ENCODE measurements at places on chromosomes 11 and 22.

DNA sequence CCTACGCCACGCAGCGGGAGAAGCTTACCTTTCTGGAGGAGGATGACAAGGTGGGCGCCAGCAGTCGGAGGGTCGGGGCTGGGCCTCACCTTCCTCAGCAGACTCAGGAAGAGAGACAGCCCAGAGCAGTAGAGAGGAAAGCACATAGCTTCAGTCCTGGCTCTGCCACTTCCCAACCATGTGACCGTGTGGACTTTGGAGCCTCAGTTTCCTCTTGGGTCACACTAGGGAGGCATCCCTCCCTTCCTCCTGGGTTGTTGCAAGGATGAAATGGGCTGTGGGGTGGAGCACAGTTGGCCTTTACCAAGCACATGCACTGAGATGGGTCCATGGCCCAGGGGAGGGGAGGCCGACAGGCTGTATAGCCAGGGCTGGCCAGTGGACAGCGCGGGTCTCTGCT is 12.9 kb downstream of the DPP3 start:
- no peak for DNase-seq

- no peak for DNase-seq
These were observed 2.3 kb downstream of the CCDC86 start for GRCh38 chr11:60844045-60844869.

DNA sequence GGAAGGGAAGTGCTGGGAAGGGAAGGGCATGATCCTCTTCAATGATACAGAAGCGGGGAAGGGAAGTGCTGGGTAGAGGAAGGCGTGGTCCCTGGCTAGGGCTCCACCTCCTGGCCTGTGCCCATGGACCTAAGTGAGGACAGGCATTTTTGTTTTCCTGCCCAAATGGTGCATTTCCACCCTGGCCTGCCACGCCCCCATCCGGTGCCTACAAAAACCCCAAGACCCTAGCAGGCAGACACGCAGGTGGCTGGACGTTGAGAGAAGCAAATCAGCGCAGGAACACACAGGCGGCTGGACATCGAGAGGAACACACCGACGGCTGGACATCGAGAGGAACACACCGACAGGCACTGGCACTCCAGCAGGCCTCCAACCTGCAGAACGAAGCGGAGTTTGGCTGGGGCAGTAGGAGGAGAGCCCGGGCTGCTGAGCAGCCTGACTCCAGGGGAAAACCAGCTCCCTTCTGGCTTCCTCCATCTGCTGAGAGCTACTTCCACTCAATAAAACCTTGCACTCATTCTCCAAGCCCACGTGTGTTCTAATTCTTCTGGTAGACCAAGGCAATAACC is 628.3 kb downstream of the BUD13 start:
- DNase-seq, result no peak

GRCh38 chr11:105903113-105903512 is 118.9 kb downstream of the MSANTD4 start:
- no peak for DNase-seq

DNA sequence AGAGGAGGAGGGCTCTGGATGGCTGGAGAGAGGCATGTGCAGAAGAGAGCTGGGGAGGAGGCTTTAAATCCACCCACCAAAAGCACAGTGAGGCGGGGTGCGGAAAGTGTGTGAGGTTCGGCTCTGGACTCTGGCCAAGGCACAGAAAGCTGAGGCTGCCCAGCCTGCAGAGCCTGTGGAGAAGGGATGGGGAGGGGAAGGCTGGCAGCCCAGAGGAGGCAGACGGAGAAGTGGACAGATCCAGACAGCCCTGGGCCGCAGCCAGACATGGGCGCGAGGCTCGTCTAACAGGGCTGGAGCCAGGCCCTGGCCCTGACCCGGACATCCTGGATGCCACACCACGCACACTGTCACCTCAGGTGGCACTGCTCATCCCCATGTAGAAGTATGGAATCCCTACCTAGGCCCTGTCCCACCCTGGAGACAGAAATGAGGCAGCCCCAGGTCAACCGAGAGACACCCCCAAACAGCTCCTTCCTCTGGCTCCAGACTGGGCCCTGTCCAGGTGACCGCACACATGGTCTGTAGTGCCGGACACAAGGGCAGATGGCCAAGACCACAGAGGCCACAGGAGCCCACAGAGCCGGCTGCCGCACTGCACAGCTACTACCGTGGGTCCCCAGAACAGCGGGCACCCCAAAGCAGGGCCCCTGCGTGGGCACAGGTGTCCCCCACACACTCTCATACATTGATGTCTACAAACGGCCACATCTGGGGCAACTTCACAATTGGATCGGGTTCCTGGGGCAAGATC is 16.6 kb upstream of the MOB2 start:
- DNase-seq, result no peak

DNA sequence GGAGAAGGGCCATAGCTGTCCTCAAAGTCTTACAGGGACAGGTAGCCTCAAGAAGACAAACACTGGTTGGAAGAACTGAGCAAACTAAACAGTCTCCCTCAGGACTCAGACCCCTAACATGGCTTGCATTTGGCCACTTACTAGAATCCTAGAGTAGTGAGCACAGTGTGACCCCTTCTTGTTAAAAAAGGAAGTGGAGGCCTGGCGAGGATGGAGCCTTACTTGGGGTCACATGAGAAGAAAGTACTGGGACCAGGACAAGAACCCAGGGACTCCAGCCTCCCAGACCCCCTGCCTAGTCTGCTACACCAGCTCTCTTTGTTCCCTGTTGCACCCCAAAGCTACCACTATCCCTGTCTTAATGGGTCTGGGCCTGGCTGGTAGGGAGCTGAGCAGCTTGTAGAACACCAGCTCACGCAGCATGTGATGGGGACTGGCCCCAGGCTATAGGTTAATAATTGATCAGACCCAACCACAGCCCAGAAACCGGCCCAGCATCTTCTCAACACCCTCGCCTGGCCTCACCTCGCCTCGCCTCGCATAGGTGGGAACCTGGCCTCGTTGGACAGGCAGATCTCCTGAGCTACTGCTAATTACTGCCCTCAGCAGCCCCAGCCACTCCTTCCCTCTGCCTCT is 17.6 kb downstream of the DGAT2 start:
- DNase-seq, result no peak

DNA sequence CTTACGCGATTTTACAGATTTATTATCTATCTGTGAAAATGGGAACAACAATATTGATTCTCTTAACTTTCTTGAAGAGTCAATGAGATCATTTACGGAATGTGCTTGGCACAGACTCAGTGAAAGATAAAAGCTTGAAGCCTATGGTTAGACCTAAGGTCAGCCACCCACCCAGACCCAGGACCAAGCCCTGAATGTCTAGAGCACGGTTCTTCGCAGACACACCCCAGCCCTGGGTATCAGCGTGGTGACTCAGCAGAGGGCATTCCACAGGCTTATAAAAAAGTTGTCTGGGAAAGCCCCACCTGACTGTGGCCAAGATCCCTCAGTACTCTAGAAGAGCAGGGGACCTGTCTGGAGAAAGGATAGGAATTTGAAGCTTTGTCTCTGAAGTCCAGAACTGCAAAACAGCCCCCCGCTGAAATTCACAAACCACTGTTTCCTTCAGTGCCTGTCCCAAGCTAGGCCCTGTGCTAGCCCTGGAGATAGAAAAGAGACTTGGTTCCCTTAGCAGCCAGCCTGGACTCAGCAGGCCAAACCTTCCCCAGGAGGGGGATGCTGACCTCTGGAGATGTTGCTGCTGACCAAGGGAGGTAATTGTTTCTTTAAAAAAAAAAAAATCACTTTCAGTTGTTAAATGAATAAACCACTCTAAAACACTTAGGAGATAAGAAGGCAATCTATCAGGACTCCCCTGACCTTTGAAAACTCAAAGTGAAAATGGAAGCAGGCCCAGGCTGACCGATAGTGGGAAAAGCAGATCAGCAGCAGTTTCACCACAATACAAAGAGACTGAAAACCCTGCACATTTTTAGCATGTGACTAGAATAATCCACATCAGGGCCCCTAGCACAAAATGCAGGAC is 114.0 kb downstream of the ABTB2 start:
- no peak for DNase-seq

- no peak for DNase-seq
These were observed 797 bp upstream of the B3GAT3 start for GRCh38 chr11:62622476-62623089.

GRCh38 chr11:44899959-44900358 is 50.7 kb downstream of the TP53I11 start:
- no peak for DNase-seq

DNA sequence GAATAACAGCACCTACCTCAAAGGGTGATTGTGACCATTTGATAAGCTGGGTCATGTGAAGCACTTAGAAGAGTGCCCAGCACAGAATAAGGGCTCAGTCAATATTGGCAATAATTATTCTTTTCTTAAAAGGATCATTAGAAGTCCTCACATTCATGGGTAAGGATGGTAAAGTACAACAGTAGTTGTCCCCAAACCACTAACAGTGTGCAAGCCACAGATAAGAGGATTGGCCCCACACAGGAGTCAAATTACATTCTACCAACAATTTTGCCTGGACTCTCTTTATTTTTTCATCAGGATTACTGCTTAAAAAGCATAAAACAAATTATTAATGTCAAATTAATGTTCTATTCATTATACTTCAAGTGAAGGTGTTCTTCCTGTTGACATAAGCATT is 271.5 kb upstream of the PDGFD start:
- no peak for DNase-seq

- DNase-seq, result no peak
These were observed 326.1 kb upstream of the ANO5 start for GRCh38 chr11:21866781-21867180.

DNA sequence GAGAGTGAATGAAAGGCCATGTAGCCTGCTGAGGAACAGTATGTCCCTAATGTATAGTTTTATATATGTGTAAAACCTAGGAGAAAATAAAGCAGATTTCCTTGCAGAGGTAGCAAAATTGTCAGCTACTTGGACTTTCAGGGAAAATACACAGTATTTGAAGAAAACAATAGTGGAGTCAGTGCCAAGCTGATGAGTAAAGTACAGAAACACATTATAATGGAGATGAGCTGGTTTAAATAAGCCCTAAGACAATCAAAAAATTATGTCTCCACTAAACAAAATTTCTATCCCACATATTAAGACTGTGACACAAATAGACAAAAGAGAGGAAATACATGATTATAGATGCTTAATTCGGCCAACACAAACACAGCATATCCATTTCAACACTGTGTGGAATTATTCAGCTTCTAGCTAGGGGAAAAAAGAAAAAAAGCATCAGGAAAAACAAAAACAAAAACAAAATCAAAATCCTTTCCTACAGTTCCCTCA is 75.9 kb downstream of the MAML2 start:
- DNase-seq, result no peak

- no peak for DNase-seq
These were observed 13.4 kb downstream of the ZP1 start for GRCh38 chr11:60880643-60881282.

- no peak for DNase-seq
These were observed 48.2 kb upstream of the CHST1 start for GRCh38 chr11:45713573-45713972.

DNA sequence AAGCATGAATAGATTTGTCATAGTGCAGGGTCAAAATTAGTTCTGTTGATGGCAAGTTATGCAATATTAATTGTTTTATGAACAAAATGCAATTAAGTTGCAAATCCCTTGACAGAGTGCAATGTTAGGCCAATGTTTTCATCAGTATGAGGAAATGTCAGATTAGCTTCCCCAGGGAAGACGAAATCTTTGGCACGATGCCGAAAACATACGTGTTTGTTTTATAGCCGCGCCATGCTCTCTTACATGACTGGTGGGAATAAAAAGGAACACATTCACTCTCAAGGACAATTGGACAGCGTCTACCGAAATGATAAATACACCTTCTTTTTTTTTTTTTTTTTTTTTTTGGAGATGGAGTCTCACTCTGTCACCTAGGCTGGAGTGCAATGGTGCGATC is 27.0 kb downstream of the MFNG start:
- no peak for DNase-seq

DNA sequence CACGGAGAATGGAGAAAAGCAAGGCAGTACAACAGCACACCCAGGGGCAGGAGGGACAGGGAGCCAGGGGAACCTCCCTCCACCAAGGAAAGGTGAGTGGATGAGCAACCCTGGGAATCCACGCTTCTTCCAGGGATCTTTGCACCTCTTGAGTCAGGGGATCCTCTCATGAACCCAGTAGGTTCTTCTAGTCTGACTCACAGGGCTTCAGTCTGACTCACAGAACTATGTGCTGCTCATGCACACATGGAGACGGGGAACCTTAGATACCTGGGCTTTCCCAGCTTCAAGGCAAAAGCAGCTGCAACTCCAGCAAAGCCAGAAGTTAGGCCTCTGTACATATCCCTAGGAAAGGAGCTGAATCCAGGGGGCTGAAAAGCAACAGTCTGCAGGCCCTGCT is 1021.4 kb upstream of the TENM4 start:
- no peak for DNase-seq

DNA sequence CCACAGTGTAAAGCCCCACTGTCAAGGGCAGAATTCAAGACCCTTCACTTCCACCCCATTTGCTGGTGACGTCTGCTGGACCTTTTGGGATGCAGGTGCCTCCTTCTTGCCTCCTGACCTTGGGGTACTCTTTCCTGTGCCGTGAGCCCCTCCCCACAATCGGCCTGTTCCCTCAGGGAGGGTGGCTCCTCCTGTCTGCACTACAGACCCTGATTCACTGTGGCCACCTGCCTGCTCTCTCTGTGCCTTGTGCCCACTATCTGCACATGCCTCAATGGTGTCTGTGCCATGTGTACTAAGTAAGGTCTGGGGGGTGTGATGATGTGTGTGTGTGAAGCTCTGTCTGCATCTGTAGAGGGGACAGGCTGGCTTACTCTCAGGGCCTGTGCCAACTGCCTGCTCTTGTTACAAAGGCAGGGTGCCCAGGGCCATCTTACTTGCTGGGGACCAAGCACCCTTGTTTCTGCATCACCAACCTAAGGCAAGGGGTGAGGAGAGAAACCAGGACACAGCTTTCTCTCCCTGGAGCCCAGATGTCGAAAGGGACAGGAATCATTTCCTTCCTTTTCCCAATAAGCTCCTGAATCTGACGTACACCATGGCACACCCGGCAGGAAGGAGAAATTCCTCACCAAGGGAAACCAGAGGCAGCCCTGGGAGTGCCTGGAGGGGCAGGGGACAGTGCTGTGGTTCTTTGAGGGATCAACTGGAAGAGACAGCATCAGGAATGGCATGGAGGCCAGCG is 3.7 kb downstream of the PPM1F start:
- DNase-seq, result no peak

DNA sequence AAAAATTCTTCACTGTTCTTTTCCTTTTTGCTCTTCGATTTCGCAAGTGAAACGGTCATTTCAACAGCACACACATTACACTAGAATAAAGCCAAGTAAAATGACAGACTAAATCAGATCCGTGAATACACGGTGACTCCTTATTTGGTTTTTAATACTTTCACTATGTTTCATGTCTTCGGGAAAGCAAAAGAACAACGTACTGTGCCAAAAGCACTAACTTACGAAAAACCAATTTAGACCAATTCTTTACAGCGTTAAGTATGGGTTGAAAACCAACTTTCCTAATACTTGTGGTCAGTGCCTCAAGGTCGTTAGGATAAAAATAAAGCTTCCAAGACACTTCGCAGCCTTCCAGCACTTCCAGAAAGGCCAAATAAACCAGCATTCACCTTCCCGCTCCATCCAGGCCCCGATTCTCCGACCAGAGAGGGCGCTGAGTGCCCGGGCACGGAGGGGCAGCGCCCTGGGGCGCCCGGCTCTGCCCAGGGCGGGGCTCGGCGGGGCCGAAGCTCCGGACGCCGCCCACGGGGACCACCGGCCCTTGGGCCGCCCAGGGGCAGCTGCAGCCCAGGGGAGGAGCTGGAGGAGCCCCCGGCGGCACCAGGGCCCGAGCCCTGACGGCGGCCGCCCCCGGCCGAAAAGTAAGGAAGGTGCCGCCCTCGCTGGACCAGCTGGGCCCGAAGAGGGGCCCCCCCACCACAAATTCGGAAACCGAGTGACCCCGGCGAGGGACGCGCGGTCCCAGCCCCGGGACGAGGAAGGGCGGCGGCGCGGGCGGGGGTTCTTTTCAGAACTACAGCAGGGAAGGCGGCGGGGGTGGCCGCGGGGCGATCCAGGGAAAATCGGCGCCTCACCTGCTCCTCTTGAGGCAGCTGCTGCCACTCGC is 499 bp downstream of the ATL3 start:
- no peak for DNase-seq

Data from T-helper 1 cell (primary cell).